ENCODE measurements at places on chromosomes 7 and 10. TPM values are rescaled to one million over a fixed set of nuclear protein-coding genes. Genes with fewer than 3 reads are reported as not detected.

GRCh38 chr10:75019370-75019769, 92.1 kb upstream of the SAMD8 start:
- DNase-seq, result no peak

DNA sequence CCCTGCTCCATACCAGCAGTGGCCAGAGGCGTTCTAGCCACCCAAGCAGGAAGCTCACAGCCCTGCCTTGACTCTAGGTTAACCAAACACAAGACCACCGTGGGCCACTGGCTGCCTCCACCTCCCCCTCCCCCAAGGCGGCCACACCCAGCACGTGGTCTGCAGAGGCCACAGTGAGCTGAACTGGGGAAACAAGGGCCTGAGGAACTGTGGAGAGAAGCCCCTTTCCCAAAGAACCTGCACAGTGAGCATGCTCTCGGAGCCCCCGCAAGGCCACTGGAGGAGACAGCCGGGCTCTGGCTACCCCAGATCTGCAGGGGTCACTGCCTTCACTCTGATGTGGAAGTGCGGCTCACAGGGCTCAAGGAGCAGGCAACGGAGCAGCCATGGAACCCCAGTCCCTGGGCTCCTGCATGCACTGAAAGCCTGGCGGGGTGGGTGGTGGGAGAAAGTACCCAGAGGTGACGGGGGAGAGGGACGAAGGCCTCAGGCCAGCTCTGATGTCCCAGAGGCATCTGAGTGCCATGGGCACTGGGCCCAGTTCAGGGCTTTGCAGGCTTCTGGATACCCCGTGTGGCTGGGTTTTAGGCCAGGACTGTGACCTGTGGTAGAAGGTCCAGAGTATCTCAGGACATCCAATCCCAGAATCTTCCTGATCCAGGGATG, 189.2 kb downstream of the EBF3 start:
- peak; percentile 15 for DNase-seq

DNA sequence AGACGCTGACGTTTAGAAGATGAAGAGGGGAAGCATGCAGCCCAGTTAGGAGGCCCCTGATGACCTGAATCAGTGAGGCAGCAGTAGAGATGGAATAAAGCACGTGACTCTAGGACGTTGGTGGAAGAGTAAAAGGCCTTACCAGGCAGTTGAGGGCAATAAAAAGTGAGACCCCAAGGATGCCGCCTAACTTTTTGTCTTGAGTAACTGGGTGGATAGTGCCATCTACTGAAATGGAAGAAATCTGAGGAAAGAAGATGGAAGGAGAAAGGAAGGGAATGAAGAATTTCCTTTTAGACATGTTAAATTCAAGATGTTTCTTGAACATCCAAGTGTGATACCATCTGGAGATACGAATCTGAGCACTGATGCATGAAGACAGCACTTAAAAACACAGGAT, 220.0 kb upstream of the LRRN3 start:
- no peak for DNase-seq

DNA sequence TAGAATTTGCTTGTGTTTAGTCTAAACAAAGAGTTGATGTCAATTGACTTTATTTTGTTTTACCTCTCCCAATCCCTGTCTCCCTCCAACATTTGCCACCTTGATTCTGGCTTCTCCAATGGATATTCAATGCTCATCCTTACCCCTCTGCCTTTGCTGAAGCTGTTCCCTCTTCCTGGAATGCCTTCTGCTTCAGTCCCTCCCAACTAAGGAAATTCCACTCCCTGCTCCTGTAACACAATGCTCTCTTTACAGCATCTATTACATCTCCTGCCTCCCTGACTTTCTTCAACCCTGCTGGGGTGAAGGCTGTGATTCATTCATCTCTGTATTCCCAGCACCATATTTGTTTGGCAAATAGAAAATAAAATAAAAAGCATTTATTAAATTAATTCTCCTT, 34.5 kb upstream of the TAC1 start:
- DNase-seq, result no peak

DNA sequence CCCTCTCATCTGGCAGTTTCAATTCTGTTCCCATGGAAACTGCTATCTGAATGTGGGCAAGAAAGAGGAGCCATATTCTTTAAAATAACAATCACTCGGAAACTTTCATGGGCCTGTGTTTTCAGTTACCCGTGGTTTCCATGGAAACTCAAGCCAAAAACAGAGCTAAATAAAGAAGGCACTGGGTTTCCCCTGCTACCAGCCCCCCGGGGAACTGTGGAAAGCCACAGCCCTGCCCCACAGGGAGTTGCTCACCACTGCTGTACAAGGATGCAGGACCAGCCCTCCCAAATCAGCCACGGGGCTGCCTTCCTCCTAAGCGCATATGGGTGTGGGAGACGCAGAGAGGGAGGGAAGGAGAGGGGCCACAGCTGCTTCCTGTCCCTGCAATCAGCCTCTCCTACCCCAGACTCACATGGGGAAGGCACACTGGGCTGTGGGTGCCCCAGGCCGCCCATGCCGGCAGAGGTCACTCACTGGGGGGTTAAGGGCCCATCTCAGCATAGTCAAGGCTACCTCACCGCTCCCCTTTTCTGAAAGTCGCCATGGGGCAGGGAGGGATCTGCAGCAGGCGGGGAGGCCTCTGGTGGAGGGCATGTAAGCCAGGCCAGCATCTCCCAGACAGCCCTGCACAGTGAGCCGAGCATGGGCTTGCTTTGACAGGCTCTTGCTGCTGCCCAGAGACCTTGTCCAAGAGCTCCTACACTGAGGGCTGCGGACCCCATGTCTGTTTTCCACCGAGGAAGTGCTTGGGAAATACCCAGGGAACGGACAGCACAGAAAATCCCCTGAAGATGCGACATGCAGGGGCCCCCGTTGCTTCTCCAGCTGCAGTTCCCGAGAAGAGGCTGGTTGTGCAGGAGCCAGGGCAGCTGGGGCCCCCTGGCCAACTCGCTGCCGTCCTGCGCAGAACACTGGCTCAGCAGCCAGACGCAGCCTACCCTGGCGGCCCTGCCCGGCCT, 157.3 kb upstream of the PPP2R2D start:
- peak; percentile 14 for DNase-seq

- DNase-seq, result no peak
These were observed 177.2 kb downstream of the TAX1BP1 start for GRCh38 chr7:27917119-27917518.

- DNase-seq, result no peak
These were observed 196.8 kb downstream of the XPNPEP1 start for GRCh38 chr10:109726473-109726872.

DNA sequence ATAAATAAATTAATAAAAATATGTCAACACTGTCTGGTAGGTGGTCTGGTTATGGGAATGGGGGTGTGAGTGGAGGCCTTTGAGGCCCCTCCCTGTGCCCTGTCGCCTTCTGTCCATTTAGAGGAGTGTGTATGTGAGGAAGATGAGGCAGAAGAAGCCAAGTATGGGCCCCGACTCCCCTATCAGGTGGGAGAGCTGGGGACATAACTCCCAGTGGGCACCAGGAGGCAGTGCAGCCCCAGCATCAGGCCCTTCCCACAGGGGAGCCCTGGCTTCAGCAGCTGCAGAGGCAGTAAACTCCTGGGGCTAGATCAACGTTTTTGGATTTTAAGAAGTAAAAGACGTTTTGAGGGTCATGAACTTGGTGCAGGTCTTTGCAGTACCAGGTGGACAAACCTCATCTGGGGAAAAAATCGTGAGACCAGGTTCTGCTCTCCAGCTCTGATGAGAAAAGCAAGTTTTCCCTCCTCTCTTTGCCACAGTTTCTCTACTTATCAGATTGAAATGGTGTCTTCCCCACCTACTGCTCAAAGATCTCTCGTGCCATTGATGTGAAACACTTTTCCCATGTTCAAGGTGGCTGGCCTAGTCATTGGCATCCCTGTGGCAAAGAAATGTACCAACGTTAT, 167.8 kb upstream of the EEPD1 start:
- DNase-seq, result peak; percentile 86

- DNase-seq, result no peak
These were observed 4.8 kb upstream of the KCNIP2 start for GRCh38 chr10:101848408-101848807.

DNA sequence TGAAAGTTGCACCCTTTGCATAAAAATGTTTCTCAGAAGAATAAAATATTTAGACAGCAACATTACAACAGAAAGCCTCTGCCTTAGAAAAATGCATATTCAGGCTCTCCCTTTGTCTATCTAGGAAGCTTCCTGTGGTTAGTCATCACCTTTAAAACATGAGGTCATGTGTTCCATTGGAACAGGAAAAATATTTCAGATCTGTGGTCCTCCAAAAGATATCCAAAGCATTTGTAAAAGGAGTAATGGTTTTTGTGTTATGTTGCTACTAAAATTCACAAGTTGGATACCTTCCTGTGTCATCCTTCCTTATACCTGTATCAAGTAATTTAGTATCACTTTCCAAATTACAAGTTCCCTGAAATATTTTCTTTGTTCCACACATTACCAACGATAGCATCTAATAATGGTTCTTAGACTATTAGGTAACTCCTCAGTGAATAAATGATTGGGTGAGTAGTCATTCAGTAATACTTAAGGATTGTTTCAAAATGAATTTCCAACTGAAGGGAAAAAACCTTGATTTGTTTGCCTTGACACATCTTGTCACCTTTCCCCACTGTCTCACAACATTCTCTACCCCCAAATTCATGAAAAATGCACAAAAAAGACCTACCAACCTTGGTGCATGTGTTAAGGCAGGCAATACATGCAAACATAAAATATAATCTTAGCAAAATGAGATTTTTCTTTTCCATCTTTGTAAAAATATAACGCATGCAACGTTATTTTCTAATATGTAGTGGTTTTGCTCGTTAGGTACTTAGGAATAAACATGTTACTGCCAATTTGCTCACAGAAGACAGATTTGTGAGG, 19.7 kb upstream of the RHOBTB1 start:
- no peak for DNase-seq

- no peak for DNase-seq
These were observed 32.0 kb downstream of the JAKMIP3 start for GRCh38 chr10:132097609-132098377.

- no peak for DNase-seq
These were observed 132.1 kb downstream of the CSTF2T start for GRCh38 chr10:51567271-51567670.

DNA sequence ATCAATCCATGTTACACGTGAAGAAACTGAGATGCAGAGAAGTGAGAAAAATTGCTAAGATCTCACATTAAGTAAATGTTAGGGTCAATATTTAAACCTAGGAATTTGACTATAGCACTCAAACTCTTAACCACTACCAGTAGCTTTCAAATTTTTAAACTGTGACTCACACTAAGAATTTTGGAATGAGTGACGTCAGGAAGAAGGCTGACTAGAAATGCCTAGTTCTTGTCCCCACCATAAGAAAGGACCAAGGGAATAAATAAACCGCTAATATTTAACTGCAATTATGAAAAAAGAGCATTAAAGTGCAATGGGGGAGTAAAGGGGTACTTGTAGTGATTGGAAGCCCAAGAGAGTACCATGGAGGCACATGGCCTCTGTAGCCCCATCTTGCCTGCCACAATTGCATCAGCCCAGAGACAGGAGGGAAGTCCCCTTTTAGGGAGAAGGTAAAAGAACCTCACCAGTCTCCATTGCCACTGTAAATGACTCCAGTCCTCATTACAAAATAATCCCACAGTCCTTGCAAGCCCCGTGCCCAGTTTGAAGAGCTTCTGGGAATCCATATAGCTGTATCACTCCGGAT, 3.5 kb upstream of the AKR1B1 start:
- no peak for DNase-seq

GRCh38 chr10:92350411-92350810, 59.4 kb downstream of the MARCHF5 start:
- DNase-seq, result no peak

- DNase-seq, result no peak
These were observed at the start of gene ADARB2 for GRCh38 chr10:1737222-1738061. Gene ADARB2 (minus strand): TSS chr10:1737525.

- no peak for DNase-seq
These were observed 281.2 kb downstream of the SNX13 start for GRCh38 chr7:17659126-17659525.

GRCh38 chr10:116961406-116962251, 43.4 kb downstream of the SHTN1 start:
- DNase-seq, result no peak

- no peak for DNase-seq
These were observed 47.8 kb upstream of the WASL start for GRCh38 chr7:123796568-123796967.

DNA sequence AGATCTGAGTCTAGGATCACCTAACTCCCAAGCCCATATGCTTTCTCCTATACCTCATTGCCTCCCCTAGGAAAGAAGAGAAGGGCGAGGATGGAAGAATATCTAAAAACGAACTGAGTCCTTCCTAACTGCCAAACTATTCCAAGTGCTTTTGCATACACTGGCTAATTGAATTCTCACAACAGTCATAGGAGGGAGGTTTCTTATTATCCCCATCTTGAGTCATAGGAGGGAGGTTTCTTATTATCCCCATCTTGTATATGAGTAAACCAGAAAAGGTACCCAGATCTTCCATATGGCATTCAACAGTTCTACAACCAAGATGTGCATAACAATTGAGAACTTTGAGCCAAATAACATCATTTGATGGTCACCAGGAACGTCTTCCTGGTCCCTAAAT, 13.1 kb upstream of the FAM204A start:
- DNase-seq, result no peak

DNA sequence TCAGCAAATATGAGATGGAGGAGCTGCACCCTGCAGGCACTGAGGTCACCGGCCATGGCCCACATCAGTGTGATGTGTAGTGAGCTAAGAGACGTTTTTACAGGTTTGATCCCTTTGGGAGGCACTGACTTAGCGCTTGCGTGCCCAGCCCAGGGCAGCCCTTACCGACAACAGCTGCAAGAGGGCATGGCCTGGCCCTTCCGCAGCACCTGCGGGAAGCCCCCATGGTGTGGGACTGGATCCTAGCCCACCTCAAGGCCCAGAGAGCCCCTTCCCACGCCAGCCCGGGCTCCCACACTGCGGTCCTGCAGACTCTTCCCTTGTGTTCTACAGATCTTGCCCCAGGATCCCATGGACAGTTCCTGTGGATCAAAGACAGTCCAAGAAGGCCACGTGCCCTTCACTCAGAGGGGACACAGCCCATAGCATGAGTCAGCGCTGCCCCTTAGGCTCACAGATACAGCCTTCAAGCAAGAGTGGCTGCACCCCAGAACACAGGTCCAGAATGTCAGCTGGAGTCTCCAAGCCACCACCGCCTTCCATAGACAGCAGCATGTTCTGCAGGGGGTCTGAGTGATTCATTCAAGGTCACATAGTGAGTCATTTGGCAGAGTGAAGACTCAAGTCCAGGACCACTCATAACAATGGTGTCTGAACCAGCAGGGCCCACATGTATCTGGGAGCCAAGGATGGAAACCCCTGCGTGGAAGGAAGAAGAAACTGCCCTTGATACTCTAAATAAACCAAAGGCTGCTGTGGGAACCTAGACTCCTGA, 25.4 kb downstream of the TLL2 start:
- peak; percentile 27 for DNase-seq

PPP1R17 gene
- not detected for total RNA-seq

NCF1 gene
- total RNA-seq, result 61.8 TPM

ZNF488 gene
- not detected for total RNA-seq

TUBB8 gene
- not detected for total RNA-seq

HPS1 gene
- 102 TPM for total RNA-seq

GNA12 gene
- 35.6 TPM for total RNA-seq

CALML3 gene
- not detected for total RNA-seq

IL6 gene
- 1.6 TPM for total RNA-seq

All from upper lobe of left lung (tissue), 6 donors.